ENCODE measurements at places on chromosomes 16 and 17.

DNA sequence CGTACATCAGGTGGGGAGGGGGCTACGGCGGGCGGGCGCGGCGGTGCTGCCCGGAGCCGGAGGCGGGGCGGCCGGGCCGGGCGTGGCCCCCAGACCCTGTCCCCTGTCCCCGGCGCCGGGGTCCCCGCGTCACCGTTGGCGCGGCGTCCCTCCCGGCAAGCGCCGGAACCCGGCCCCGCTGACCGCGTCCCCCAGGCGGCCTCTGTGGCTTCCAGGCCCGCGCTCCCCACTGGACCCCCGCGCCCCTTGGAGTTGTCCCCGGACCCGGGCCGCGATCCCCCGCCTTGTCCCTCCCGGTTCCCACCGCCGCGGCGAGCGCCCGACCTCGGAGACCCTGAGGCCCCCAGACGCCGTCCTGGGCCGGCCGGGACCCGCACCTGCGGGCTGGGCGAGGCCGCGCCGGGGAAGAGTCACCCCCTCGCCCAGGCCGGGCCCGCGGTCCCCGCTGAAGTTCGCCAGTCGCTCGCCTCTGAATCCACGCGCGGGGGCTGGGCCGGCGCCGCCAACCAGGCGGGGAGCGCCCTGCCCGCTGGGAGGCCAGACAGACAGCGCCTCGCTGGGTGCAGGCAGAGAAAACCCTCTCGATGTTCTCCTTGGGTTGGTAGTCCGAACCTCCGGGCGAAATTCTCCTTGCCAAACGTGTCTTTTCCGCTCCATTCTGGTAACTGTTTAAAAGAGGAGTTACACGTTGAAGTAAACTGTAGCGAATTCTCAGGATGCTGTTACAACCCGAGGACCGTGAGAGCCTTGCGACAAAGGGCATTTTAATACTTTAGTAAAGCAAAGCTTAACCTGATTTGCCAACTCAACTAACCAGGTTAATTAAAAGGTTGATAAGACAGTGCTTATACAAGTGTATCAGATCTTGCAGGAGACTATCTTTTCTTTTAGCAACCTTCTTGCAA, 761 bp downstream of the GAN start:
- peak; percentile 63 for DNase-seq

DNA sequence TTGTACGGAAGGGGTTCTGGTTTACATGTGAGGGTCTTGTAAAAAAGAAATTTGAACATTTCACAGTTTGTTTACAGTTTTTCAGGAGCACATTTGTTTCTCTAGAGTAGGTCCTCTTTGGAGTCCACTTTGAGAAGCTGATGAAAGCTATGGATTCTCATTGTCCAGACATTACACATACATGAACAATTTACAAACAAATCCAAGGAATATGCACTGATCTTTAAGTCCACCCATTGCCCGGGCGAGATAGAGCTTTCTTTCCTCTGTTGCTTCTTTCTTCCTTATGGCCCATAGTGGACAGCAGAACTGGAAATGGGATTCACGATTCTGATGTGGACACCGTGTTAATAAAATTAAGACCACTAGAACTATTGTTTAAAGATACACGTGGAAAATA, 1.9 kb downstream of the DCAF7 start:
- DNase-seq, result peak; percentile 36

DNA sequence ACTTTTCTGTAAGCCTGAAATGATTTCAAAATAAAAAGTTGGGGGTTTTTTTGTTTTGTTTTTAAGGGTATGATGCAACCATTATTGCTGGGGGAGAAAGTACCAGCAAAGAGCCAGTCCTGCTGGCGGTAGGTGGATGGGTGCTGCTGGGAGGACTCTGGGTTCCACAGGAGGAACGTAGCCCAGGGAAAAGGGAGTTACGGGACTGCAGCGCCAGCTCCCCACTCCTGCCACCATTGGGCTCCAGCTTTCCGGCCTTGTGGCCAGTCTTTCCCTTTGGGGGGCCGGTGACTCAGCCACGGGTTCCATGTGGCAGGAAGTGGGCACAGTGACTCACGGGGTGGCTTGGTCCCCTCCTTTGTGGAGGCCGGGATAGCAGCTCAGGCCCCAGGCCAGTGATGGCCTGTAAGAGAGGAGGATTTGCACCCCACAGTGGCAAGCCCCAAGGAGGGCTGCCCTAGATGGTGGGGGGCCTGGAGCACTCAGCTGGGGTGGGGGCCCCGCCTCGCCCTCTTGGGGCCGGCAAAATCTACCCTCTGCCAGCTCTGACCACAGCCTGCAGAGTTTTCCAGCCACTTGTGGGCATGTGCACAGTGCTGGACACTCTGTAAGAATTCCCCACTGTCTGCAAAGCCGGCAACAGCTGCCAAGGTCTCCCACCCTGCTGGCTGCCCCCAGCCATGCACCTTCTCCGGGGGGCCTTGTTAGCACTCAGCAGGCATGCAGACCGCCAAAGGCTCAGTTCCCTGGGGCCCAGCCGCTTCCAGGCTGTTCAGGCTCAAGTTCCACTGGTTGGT, 30.4 kb downstream of the SOCS3 start:
- no peak for DNase-seq

DNA sequence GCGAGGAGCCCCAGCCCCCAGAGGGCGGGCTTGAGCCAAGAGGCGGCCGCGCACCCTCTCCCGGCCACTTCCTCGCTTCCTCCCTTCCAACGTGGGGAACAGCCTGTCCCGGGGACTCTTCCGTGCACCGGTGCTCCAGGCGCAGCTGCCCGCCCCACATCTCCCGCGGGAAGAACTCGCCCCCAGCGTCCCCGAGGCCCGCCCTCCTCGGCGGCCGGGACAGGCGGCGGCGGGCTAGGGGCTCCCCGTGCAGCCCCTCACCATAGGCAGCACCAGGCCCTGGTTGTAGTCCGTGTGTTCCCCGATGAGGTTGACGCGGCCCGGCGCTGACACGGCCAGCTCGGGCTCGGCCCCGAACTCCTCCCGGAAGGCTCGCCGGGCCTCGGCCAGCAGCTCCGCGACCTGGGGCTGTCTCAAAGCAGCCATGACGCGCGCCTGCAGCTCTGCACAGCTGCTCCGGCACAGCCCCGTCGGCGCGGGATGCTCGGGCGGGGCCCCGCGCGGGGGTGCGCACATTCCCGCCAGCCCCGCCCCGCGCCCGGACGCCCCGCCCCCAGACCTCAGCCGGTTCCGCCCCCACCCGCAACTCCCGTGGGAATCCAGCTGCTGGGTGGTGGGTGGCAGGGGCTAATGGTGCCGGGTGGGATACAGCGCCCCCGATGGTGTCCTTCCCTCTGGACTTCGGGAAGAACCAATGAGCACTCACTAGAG, at the start of gene GALK1:
TSS of gene GALK1 (minus strand) at position 482 of the 711 bp plus-strand sequence. CDS start at position 426, 56 bp downstream.
- peak; percentile 94 for DNase-seq

- DNase-seq, result no peak
Observed at GRCh38 chr17:12620200-12620720, 45.4 kb upstream of the MYOCD start.

DNA sequence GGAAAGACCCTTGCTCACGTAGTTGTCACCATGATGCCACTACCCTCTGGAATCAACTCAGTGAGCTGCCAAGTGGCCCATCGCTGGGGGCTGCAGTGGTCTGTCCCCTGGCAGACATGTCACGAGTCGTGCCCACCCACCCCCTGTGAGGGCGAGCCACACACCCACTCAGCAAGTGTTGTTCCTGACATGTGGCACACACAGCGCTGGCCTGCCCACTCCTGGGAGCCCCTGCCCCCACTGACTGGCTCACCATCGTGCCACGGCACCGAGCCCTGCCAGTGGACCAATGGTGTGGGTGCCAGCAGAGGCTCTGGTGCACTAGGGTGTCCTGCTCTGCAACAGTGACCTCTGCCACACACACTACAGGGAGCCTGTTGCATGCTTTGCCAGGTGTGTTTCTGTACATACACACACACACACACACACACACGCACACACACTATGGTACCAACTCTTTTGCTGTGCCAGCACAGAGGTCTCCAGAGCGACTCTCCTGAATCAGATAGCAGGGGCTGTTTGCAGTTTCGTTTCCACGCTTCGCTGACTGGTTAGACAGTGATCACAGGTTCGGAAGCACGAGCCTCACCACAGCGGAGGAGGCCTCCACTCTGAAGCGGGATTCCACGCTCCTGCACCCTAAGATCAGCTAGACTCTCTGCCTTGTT, 7.7 kb downstream of the RTN4RL1 start:
- no peak for DNase-seq

DNA sequence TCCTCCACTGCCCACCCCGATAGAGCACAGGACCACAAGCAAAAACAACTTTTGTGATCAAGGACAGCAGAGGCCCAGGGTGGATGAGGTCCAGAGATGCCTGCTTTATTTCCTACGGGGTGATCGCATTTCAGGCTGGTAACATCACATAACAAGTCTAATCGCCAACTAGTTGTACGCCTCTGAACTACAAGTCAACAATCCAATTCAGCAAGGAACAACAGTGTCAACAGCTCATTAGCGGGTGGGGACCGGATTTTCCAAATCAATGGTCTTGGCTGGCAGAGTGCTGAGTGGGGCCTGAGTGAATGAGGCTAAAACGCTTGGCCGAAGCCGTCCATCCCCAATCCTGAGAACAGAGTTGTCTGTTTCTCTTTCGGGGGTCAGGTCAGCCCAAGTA, 17.1 kb downstream of the MRM3 start:
- DNase-seq, result no peak

- no peak for DNase-seq
Observed at GRCh38 chr16:69438465-69438864, 14.0 kb downstream of the CYB5B start.

DNA sequence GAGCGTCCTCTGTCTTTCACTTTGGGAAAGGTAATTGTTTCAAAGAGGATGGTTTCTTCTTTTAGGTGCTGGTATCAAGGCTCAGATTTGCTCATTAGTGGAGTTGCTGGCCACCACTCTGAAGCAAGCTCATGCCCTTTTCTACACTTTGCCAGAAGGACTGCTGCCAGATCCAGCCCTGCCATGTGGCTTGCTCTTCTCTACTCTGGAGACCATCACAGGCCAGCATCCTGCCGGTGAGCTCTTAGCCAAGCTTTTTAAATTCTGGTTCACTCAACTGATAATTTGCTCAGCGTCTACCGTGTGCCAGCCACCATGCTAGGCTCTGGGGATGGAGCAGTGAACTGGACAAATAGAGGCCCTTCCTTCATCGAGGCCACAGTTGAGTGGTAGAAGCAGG, 4.3 kb downstream of the COG1 start:
- DNase-seq, result no peak

- no peak for DNase-seq
Observed at GRCh38 chr17:53942898-53943297, 120.2 kb downstream of the KIF2B start.

DNA sequence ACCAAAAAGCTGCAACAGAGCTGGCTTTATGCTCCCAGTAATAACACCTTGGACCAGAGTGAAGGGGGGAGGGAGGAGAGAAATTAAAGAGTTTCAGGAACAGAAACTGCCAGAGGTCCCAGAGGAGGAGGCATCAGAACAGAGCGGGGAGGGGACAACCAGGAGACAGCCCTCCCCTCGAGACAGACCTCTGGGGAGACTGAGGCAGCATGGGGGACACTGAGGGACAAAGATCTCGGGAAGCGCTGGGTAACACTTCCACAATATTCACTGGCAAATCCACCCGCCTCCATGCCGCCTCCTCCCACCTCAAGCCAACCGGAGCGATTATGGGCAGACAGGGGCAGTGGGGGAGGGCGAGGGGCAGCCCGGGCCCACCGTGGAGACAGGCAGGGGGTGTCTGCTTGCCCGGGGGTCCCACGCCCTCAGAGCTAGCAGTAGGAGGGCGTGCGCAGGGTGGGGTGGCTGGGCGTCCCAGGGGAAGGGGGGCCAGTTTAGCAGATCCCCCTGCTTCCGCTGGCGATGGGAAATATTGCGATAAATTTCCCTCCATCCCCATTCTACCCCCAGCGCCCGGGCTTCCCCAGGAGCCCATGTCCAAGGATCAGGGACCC, 1.2 kb downstream of the PCGF2 start:
- peak; percentile 72 for DNase-seq

DNA sequence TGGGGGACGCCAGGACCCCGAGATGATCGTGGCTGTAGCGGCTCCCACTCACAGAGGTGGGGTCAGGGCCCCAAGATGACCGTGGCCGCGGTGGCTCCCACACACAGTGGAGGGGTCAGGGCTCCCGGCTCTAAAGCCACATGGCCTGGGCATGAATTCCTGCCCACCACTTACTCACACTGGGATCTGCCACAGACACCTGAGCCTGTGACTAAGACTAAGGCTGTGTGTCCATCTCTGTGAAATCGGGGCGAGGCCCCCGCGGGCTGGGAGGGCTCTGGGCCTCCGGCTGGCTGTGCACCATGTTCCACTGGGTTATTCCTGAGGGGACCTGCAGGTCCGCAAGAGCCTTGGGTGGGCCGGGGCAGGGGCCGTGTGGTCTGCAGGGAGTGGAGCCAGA, 18.5 kb downstream of the ZFPM1 start:
- DNase-seq, result no peak

- no peak for DNase-seq
Observed at GRCh38 chr17:44552361-44552760, 4.9 kb upstream of the FZD2 start.

DNA sequence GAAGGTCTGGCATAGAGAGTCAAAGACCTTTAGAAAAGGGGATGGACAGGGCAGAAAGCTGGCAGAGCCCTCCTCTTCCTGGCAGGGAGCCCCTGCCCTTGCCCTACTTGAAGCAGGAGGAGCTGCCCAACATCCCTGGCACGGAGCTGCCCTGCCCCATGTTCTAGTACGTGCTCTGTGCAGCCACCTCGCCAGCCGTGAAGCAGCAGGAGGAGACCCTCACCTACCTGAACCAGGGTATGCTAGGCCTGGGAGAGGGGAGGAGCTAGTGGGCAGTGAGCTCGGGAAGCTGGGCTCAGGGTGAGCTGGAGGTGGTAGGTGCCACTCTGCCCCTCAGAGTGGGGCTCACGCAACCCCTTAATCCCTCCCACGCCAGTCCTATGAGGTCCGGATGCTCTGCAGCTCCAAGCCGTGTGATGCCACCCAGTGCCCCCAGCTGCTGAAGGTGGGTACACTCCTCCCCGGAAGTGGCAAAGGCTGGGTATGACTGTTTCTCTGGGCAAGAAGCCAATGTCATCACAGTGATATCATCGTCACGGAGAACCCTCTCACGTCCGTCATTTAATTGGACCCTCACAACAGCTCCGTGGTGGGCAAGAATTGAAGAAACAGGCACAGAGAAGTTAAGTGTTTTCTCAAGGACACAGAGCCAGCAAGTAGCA, 12.7 kb upstream of the STAC2 start:
- peak; percentile 51 for DNase-seq

- no peak for DNase-seq
Observed at GRCh38 chr17:43701318-43701743, 39.6 kb upstream of the MEOX1 start.

DNA sequence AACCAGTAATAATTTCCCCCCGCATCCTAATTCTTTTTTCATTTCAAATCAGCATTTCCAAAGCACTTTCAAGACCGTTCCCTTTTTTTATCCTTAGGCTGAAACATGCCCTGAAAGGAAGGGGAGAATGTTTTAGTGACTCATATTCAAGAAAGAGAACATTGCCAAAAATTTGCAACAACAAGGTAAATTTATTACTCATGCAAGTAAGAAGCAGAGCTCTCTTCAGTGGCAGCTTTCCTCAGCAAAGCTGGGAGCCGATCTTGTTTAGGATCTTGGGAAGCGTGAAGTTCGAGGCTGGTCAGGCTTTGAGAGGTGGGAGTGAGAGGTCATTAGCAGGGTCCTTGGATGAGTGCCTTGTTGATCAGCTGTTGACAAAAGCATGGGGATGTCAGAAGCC, 129.5 kb downstream of the PRKCA start:
- DNase-seq, result no peak

- DNase-seq, result no peak
Observed at GRCh38 chr16:82867485-82867884, 240.7 kb downstream of the CDH13 start.
